COR-L47 (cell line): ENCODE measurements at places on chromosomes 7 and 10.
A peak's percentile ranks its signal among the peaks of the same experiment; 100 is the strongest.

- no peak for DNase-seq
Measured at GRCh38 chr7:17608114-17608833, 309.8 kb downstream of the AHR start.

- DNase-seq: no peak
Measured at GRCh38 chr7:2796358-2797352, 47.5 kb downstream of the GNA12 start.

DNA sequence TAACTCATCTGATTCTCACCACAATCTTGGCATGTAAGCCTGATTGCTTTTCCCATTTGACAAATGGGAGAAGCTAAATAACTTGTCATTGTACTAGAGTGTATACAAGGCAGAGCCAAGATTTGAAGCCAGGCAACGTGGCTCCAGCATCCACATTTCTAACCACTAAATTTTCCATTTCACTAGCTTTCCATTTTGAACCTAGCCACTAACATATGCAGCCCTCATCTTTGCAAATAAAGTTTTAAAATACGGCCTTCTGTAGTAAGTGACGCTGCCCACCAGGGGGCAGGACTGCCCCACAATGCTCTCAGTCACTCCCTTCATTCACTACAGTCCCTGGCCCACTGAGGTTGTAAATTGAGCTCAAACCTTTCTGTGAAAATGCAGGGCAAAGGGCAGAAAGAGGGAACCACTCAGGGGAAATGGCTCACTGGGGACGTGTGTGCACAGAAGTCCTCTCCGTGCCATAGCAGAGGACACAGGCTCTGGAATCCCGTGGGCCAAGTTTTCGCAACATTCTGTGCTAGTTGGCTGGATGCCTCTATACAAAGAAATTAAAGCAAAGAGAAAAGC is 315.7 kb downstream of the TNS3 start:
- DNase-seq: peak; percentile 30

GRCh38 chr7:112162142-112162766 is 43.9 kb downstream of the DOCK4 start:
- peak; percentile 77 for DNase-seq

GRCh38 chr7:123538897-123539296 is 4.5 kb upstream of the IQUB start:
- DNase-seq: no peak

GRCh38 chr10:73785721-73786511 is 510 bp downstream of the ZSWIM8 start:
- DNase-seq: no peak

DNA sequence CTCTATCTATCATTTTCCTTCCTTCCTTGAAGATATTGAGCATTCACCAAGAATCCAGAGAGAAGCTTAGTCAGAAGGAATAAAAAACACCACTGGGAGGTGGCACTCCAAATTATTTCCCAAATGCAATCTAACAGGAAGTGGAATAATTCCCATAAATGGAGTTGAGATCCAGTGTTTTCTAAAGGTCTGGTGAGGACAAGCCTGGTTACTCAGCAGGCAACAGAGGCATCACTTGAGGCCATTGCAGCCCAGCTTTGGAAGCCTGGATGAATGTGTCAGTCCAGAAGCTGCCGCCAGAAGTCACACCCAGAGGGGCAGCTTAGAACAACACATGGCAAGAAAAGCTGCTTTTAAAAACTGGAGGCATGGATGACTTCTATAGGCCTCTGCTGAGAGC is 288.9 kb upstream of the KLF6 start:
- no peak for DNase-seq

DNA sequence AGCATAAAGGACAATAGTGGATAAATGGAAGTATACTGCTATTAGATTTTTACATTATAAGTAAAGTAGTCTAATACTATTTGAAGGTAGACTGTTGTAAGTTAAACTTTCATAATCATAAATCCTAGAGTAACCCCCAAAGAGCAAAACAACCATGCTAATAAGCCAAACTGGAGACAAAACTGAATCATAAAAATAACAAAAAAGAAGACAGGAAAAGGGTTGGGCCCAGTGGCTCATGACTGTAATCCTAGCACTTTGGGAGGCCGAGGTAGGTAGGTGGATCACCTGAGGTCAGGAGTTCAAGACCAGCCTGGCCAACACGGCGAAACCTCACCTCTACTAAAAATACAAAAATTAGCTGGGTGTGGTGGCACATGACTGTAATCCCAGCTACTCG is 9.7 kb downstream of the CACUL1 start:
- DNase-seq: no peak

DNA sequence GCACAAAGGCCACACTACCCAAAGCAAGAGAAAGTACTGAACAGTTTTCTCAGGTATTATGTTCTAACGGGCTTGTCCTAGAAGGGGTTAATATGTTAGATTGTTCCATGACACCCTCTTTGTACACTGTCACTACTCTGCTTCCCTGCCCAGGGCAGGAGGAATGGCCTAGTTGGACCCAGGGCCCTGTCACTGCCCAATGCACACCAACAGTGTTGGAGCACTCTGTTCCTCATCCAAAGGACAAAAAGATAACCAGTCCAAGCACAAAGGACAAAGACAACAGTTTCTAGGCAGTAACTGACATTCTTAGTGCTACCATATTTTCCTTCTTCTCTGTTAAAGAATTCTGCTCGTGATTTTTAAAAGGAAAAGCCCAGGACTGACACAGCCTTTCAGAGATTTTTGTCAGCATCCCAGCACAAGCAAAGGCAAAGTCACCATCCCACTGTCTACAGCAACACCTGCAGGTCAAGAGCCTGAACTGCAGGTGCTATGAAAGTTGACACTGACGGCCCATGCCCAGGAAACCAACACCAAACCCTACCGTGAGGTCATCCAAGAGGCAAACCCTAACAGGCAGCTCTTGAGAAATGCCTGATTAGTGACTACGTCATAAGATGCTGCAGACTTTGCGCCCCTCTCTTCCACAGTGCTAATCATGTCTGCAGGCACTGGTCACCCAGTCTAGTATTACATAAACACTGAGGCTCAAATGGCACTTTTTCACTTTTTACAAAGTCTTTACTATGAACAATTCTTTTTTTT is 13.2 kb downstream of the NUDCD3 start:
- peak; percentile 12 for DNase-seq

DNA sequence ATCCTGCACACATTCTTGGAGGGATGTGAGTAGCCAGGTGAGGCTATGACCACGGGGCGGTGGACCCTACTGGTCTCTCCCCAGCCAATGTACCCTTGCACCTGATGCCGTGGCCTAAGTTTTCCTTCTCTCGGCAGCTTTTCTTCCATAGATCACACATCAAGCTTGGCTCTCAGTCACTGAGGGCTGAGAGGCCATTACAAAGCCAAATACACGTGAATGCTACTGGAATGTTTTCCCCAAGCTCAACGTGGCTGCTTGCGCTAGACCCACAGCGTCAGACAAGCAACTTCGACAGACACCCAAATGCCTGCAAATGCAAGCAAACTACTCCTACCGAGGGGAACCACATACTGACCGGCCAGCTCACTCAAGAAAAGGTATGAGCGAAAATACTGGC is 83.1 kb downstream of the PRPF18 start:
- no peak for DNase-seq
